ENCODE measurements at places on chromosomes 3 and 15. TPM values are rescaled to one million over a fixed set of nuclear protein-coding genes. Genes with fewer than 3 reads are reported as not detected.

Gene GRAMD2A
- total RNA-seq: 4.0 TPM

Gene ATP8B4
- 0.98 TPM for total RNA-seq

Gene CCR4
- total RNA-seq: not detected

Gene ECT2
- 45.4 TPM for total RNA-seq

Gene USP13
- total RNA-seq: 10.7 TPM

Gene NR2E3
- not detected for total RNA-seq

DNA sequence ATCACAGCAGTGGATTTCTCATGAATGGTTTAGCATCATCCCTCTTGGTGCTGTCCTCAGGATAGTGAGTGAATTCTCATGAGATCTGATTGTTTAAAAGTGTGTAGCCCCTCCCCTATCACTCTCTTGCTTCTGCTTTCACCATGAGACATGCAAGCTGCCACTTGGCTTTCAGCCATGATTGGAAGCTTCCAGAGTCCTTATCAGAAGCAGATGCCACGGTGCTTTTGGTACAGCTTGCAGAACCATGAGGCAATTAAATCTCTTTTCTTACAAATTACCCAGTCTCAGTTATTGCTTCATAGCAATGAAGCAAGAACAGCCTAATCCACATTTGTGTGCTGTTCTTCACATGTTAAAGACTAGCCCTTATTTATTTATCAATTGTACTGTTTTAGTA lies 495.2 kb upstream of the EPHA6 start:
- no peak for DNase-seq

- no peak for DNase-seq
Measured at GRCh38 chr3:73442152-73442551, 182.6 kb downstream of the PDZRN3 start.

DNA sequence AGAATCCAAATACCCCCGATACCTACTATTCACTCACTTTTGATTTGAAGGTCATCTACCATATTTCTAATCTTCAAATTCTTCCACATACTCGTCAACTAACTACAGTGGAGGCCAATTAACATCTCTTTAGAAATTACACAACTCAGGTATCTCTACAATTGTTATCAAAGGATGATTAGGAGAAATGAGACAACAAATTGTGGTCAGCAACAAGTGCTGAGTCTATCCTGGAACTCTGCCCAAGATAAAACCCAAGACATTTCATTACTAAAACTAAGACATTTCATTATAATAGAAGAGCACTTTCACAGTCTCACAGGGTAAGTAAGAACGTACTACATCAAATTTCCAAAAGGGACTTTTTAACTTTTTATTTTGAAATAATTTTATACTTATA lies 100.0 kb downstream of the TBC1D5 start:
- DNase-seq: no peak

- no peak for DNase-seq
Measured at GRCh38 chr15:63449731-63450130, 54.7 kb upstream of the USP3 start.

DNA sequence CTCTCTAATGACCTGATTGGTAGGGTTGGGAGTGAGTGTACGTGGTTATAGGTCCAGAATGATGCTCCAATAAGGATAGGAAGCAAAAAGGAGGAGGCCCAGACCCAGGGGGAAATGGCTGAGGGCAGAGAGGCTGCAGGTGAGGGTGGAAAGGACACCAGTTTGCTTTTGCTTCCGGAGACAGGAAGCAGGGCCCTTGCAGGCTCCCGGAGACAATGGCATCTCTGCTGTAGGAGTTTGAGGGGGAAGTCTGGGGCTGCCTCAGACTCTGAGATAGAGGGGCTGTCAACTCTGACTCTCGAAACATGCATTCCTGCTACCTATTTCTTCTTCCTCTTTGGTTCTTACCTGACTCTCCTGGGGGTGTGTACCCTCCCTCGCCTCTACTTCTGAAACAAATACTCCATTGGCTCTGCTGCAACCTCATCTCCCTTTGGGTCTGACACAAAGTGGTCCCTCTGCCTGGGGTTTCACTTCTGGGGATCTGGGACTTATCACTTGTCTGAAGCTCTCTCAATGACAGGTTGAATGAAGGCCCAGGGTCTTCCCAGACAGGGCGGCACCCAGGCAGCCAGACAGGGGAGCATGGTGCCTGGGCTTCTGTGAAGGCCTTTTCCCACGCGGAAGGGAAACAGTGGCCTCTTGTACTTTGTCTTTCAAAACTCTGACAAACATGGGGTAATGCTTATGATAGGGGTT lies 61.5 kb downstream of the CHRD start:
- no peak for DNase-seq

All from progenitor cell of endocrine pancreas (in vitro differentiated cells).